ENCODE measurements at places on chromosomes 1 and 21.
A peak's percentile ranks its signal among the peaks of the same experiment; 100 is the strongest.

DNA sequence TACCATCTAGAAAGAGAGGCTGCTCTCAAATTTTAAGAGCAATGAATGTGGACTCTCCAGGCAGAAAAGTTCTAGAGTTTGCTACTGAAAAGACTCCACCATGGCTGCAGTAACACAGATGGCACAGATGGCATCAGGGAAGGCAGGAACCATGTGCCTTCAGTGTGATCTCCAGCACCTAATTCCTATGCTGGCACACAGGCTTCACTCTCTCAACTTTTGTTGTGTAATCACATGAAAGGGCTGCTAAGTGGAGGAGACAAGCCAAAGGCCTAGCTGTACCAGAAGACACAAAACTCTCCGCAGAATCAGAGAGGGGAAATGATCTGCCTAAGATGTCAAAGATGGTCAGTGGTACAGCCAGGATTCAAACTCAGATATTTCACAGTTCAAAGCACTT is 31.1 kb downstream of the ERI3 start:
- DNase-seq: no peak

GRCh38 chr1:198925567-198925966 is 286.7 kb downstream of the PTPRC start:
- no peak for DNase-seq

- DNase-seq: no peak
These were observed 99.1 kb upstream of the ARTN start for GRCh38 chr1:43834280-43835081.

DNA sequence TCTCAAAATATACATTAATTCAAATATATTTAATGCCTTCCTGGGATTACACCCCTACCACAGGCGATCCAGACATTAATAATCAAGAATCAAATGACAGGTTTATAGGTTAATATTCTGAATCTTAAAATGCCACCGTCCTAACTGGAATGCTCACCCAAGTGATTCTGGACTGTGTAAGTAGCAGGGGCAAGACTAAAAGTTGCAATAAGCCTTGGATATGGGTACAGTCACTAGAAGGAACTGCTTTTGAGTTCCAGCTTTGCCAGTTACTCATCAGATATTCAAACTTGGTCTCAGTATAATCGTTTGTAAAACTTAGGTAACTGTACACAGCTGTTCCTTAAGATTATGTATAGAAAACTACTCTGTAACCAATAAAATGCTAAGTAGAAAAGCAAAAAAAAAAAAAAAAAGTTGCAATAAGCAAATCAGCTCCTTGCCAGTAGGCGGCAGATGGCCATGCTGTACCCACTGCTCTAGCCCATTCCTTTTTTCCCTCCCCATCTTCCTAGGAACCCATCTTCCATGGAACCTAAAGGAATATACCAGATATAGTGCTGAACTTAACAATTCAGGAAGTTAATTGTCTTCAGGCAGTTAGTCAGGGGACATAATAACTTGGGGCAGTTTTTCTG is 10.5 kb downstream of the RO60 start:
- DNase-seq: no peak

- DNase-seq: no peak
These were observed 6.7 kb upstream of the NPHP4 start for GRCh38 chr1:5998906-5999301.

GRCh38 chr1:226706684-226707083 is 32.4 kb downstream of the ITPKB start:
- DNase-seq: no peak

DNA sequence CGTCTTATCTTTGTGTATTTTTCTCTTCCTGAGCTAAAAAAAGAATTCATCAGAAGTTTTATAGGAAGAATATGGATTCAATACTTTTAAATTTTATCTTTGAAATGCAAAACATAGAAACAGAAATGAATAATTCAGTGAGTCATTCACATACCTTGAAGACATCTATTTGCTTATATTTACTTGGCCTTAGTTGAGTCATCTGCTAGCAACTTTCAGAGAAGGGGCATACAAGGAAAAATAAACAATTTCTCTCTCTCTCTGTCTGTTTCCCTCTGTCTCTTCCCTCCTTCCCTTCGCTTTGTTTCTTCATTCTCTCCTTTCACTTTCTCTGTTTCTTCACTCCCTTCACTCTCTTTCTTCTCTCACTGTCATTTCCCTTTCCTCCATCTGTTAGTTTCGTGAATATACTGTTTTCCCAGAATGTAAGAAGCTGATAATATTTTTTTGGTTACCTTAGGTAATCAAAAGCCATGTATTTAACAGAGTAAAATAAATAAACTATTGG is 477.2 kb downstream of the BRINP3 start:
- DNase-seq: no peak

GRCh38 chr1:89810880-89811279 is 10.0 kb upstream of the LRRC8D start:
- DNase-seq: no peak

GRCh38 chr1:55716610-55717009 is 501.4 kb upstream of the USP24 start:
- no peak for DNase-seq

- no peak for DNase-seq
These were observed 1304.2 kb upstream of the ADGRL4 start for GRCh38 chr1:80310703-80311245.

- DNase-seq: no peak
These were observed 134.2 kb downstream of the LMO4 start for GRCh38 chr1:87462894-87463293.

DNA sequence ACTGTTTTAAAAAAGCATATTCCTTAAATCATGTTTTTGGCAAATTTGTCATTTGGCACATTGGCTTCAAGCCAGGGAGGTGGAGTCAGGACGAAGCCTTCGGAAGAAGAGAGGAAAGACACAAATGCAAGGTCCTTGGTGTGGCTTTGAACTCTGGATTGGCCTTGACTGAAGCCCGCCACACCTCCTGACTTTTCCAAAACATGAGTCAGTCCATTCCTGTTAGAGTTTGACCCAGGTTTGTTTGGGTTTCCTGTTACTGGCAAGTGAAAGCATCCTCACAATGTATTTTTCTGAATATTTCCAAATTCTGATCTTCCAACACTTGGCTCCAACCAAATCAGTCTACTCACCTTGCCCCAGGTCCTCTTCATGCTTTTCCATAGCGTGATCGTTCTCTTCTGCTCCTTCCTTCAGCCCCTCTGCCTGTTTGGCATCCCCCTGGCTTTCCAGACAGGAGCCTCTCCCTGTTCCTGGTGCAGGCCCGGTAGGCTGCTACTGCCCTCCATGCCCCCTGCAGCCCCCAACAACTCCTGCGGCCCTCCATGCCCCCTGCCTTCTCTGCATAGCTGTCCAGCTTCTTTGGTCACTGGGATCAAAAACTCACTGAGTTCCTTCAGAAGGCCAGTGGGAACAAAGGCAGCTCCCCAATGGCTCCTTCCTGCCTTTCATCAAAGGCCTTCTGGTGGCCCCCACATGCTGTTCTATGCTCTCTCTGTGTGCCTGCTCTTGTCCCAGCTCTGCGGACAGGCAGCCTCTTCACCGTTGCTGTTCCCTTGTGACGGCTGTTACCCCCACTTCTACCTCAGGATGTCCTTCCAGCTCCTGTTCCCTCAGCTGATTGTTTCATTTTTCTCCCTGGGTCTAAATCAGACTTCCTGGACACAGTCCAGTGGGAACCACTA is 30.4 kb upstream of the SLC30A1 start:
- no peak for DNase-seq

DNA sequence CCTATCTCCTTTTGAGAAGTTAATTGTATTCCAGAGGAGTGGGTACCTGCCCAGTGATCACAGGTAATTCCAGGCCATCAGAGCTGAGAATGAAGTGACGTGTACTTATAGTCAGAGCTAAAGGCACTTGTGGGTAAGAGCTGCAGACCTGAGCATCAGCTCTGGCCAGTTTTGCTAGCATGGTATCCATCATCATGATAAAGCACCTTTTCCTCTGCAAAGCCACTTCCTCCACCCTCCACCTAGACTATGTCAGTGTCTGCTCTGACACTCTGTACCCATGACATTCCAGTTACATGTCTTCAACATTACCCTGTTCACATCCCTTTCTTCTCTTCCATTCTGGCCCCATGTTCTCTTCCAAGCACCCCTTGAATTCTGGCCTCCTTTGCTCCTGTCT is 157.3 kb downstream of the GRIK3 start:
- DNase-seq: no peak

DNA sequence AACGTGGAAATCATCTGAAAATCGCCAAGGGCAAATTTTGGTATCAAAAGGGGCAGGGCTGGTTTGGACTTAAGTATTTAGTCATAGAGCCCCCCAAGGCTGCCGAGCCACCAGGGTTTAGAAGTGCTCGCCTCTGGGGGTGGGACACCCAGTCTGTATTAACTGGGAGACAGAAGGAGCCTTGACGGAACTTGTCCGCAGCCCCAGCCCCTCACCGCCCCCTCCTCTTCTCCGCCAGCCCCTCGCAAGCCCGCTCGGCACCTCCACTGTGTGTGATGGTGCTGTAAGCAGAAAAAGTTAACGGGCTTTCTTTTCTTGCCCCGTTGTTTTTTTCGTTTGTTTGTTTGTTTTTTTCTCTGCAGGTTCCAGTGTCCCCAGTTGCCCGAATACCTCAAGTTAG is 37.5 kb upstream of the KDM4A start:
- DNase-seq: no peak

DNA sequence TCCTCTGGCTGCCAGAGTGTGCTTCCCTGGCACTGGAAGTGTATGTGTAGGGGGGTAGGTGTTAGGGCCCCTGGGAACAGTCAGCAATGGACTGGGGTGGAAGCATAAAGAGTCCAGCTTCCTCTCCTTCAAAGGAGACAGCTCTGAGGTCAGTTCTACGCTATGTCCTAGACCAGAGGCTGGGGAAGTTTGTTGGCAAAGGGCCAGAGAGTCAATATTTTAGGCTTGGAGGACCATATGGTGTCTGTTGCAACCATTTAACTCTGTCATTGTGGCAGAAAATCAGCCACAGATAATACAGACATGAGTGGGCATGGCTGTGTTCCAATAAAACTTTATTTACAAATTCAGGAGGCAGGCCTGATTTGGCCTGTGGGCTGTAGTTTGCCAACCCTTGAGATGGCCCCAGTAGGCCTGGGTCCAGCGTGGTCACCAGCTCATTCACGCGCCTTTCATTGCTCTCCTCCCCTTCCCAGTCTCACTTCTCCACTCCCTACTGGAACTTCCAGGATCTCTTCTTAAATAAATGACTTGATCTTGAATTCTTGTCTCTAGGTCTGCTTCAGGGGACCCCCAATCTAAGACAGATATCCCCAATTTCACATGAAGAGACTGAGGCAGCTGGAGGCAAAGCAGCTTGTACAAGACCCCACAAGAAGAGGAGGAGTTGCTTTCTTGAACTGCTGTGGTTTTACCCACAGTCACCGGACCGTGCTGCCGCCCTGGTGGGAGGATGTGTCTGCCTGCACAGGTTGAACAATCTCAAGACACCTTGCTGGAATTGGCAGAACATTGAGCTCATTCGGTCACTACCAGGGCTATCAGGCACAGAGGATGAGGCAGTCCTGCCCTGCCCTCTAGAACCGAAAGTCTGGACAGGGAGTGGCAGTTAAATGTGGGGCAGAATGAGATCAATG is 162.4 kb upstream of the POU3F1 start:
- no peak for DNase-seq

GRCh38 chr1:25026730-25027450 is 96.8 kb upstream of the RUNX3 start:
- DNase-seq: no peak

DNA sequence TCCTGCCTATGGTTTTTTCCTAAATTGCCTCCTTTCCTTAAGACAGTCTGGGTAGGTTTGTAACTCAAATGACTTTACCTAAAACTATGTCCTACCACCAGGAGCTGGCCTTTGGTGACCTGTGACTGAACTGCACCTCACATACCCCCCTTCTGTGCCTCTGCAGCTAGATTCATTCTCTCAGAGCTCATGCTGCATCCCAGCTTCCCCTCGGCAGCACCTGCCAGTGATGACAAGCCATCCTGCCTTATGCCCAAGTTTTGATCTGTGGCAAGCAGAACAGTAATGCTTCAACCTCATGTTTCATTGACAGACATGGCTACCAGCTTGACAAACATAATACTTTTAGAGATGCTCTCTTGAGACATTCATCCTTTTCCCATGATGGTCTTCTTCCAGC is 141.9 kb downstream of the TSEN15 start:
- DNase-seq: no peak

- no peak for DNase-seq
These were observed 45.7 kb downstream of the CDCP2 start for GRCh38 chr1:54107131-54107530.

GRCh38 chr1:200512191-200512590 is 102.4 kb upstream of the ZNF281 start:
- no peak for DNase-seq

GRCh38 chr1:186772228-186772627 is 56.5 kb upstream of the PLA2G4A start:
- no peak for DNase-seq

DNA sequence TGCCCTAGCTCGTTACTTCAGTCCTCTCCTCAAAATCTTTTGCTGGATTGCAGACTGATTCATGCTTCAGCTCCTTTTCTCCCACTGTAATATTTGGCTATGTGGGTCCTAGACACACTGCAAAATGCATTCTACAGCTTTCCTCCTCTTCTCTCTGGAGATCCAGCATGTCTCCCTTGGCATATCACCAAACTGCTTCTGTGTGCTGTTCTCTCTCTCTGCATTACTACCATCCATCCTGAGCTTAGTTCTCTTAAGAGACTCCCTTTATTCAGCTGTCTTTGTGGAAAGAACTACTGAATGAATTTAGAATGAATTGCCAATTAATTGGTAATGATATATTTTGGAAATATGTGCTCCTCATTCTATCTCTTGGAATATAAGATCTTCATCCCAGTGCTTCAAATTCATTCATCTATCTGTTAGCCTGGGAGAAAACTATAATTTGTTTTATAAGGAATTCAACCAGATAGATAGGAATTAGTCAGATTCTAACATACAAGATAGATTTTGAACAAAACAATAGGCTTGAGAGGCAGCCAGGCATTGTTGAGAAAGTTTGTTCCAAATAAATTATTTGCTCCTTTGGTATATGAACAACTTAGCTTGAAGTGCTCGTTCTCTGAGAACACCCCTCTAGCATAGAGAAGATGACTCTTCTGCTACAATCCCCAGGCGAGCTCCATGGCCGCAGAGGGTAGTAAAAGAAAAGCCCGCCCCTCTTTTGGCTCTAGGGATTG is 71.9 kb downstream of the NTMT2 start:
- DNase-seq: no peak

- DNase-seq: no peak
These were observed 49.5 kb upstream of the LRRN2 start for GRCh38 chr1:204735042-204735441.

GRCh38 chr1:54701066-54701465 is 14.6 kb upstream of the TTC4 start:
- peak; percentile 34 for DNase-seq
